ENCODE measurements at places on chromosomes 1 and 21.

DNA sequence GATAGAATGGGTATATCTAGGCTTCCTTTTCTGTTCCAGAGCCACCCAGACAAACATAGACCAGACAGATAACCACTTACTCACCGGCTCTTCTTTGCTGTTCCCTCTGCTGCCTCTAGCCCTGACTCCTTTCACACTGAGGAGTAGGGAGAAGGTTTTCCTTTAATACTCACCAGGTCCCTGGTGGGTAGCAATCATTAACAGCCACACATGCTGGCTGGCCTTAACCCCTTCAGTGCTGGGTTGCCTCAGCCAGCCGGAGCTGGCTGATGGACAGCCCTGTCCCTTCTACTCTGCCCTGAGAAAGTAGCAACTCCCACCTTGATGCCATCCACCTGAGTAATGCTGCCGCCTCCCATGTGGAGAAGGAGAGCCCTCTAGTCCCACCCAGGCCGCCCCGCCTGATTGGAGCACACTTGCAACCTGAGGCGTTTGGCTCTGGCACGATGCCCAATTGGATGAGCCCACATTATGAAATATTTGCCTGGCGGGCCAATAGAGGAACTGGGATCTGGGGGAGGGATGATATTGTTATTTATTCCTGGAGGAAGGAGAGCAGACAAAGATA lies 71.6 kb downstream of the PLEKHA6 start:
- peak; percentile 15 for DNase-seq

DNA sequence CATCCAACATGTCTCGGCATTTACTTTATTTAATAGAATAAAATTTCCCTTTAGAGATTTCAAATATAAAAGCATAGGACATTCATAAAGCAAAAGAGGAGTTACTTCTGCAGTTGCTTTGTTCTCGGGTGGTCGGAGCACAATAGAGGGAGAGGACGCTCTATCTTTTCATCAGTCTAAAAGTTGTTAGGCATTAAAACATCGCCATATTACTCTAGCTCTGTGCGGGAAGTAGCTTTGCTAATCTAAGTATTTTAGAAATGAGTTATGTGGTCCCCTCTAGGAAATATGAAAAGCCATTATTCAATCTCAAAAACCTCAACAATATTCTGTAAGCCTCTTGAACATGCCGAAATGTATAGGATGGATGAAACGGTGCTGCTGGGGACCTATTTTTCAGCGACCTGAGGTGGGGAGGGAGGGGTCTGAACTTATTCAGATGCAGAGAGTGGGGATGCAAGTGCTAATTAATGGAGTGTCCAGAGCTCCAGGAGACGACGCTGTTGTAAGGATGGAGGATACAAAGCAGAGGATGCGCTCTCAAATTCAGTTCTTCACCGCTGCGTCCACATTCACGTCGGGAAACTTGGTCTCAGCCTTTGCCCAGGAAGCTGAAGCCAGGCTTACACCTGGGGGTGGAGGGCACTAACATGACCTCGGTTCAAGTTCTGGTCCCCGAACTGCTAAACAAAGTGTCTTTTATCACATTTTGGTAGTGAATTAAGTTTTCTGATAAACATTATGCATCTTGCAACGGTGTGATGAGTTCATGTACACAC lies 6.3 kb downstream of the CDKN2C start:
- no peak for DNase-seq

- DNase-seq, result no peak
Observed at GRCh38 chr1:145995964-145996432, 381 bp downstream of the TXNIP start.

GRCh38 chr1:247228133-247228532 lies 27.7 kb upstream of the VN1R5 start:
- peak; percentile 57 for DNase-seq

GRCh38 chr1:225684741-225685140 lies 31.8 kb upstream of the ENAH start:
- DNase-seq, result no peak

DNA sequence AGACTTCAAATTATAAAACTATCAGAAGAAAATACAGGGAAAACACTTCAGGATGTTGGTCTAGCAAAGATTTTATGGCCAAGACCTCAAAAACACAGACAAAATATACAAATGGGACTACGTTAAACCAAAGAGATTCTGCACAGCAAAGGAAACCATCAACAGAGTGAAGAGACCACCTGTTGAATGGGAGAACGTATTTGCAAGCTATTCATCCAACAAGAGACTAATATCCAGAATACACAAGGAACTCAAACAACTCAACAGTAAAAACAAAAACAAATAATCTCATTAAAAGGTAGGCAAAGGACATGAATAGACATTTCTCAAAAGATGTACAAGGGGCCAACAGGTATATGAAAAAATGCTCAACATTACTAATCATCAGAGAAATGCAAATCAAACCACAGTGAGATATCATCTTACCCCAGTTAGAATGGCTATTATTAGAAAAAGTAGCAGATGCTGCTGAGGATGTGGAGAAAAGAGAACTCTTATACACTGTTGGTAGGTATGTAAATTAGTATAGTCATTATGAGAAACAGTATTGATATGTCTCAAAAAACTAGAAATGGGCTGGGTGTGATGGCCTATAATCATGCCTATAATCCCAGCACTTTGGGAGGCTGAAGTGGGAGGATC lies 112.6 kb downstream of the LRIG2 start:
- DNase-seq, result no peak

DNA sequence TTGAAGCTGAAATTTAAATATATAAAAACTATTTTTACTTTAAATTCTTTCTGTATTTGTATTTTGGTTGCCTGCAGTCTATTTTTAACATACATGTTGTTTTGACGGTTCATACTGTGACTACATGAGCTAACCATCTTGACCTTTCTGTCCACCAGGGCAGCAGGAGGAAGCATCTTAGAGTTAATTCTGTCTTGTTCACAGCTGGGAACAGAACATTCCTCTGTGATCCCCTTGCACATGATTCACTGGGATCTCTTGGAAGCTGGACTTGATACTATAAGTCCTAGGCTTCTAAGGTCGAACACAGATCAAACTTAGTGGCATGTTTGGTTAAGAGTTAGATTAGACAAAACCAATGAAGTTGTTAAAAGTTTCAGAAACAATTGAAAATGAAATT lies 99.7 kb downstream of the NFIA start:
- DNase-seq, result peak; percentile 70

- no peak for DNase-seq
Observed at GRCh38 chr1:101706366-101706765, 290.4 kb downstream of the OLFM3 start.

DNA sequence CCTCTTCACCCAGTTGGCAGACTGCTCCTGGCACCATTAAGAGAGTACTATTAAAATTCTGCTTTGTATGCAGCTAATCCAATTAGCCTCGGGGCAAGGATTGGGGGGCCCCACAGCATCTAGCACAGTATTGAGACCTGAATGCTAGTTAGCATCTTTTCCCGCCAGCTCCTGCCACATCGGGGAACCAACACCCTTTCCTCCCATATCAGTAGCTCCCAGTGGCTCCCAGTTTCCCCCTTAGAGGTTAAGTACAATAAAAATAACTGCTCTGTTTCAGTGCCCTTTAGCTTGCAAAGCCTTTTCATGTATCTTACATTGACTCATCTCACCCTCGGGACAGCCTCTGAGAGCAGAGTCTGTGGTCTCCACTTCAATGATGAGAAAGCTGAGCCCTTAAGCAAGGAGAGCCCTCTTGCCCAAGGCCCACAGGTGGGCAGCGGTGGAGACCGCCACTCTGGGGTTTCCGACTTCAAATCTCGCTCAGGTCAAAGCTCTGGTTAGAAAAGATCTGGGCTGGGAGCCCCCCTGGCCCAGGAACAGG lies 4.2 kb upstream of the PMVK start:
- peak; percentile 71 for DNase-seq

DNA sequence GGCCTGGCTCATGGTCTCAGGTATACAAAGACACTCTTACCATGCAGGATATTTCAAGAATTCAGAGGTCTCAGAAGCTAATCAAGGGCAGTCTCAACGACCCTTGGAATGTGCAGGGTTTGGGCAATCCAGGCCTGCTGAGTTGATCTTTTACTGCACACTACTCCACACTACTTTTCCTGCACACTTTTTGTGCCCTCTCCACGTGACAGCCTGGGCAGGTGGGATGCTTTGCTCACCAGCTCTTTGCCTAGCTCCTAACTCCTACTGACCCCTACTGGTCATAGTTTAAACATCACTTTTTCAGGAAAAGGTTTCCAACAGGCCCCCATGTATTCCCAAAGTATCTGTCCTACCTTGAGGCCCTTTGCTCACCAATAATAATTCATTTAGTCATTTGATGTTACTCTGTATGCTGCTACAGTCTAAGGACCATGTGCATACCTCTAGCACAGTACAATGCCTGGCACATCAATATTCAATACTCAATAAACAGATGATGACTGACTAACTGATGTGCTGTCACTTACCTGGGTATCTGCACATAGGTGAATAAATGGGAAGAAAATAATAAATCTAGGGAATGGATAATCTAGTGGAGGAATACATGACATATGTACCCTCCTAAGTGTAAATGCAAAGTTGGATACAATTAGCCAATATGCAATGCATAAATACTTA lies 9.6 kb downstream of the DUSP23 start:
- peak; percentile 63 for DNase-seq

GRCh38 chr1:152188673-152189591 lies 29.9 kb upstream of the RPTN start:
- peak; percentile 88 for DNase-seq

GRCh38 chr1:155648207-155649147 lies 38.5 kb downstream of the MSTO1 start:
- DNase-seq, result peak; percentile 87

DNA sequence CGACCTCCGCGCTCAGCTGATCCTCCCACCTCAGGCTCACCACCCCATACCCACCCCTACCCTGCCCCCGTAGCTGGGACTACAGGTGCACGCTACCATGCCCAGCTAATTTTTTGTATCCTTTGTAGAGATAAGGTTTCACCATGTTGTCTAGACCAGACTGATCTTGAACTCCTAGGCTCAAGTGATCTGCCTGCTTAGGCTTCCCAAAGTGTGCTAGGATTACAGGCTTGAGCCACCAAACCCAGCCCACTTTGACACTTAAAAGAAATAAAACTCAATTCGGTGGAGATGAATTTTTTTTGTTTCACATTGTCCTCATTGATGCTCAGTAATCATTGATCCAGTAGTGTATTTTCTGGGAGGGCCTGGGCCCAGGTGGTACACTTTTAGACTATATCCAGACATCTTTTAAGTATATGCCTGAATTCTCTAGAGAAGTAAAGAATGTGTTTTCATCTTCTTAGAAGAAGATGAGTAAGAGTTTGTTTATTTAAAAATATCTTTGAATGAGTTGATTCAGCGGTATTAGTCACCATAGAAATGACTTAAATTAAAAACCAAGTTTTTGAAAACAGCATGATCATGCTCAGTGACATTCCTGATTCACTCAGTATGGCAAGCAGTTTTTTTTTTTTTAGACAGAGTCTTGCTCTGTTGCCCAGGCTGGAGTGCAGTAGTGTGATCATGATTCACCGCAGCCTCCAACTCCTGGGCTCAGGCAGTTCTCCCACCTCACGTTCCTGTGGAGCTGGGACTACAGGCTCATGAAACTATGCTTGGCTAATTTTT lies 57.8 kb downstream of the EPB41 start:
- peak; percentile 53 for DNase-seq

DNA sequence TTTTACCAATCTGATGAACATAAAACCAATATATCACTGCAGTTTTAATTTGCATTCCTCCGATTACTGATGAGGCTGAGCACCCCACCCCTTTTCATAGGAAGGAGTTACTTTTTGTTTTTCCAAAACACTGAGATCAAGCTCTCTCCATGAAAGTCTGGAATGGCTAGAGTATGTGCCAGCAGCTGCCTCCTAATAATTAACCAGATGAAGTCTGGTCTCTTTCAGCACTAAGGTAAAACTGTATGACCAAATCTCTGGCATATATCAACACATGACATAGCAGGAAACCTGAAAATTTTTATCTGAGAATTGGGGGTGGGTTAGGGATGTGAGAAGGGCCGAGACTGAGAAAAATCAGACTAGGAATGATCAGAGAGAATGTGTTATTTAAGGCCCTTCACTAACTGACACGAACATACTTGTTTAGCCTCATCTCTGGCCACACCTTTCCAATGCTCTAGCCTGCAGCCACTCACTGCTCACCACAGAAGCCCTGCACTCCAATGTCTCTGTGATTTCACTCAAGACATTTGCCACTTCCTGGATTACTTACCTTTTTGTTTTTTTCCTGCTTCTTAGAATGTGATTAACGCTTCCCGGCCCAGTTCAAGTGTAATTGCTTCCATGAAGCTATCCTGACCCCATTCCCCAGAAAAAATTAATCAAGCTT lies 34.7 kb downstream of the WASF2 start:
- DNase-seq, result no peak

DNA sequence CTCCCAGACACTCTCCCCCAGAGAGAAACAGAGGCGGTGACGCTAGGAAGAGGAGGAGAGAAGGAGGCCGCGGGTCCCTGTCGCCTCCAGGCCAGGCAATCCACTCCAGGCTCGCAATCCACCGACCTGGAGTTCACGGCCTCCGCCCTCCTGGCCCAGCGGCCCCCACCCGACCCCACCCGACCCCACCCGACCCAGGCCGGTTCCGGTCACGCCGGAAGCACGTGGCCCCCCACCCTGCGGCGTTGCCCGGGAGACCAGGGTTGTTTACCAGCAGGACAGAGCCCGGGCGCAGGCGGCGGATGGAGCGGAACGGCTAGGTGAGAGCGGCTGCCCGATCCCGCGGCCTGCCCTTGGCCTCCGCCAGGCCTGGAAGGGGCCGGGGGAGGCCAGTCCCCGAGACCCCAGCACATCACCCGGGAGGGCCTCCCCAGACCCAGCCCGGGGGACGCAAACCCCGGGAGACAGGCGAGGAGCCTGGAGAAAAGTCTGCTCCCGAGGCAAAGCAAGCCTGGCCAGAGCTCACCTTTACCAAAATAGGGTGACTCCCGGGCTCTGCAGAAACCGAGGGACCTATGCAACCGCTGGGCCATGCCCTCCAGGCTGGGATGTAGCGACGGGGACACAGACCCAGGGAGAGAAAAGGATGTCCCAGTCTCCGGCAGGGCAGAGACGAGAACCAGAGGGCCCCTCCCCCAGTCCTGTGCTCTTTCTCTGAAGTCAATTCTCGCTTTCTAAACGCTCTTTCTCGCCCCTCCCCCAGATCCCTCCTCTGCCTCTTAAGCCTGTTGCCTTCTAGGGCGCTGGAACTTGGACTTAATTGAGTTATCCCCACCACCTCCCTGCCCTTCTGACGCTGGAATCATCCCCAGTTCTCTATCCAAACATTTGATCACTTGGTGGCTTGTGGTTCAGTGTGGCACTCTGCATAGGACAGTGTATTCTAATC lies at the start of the genes PLA2G2C and UBXN10:
PLA2G2C (minus strand) TSS at position 685 of the 949 bp plus-strand sequence. CDS start 9,155 bp downstream, outside the sequence.
UBXN10 (plus strand) TSS at position 263 of the 949 bp plus-strand sequence. CDS start 4,466 bp downstream, outside the sequence.
- no peak for DNase-seq

DNA sequence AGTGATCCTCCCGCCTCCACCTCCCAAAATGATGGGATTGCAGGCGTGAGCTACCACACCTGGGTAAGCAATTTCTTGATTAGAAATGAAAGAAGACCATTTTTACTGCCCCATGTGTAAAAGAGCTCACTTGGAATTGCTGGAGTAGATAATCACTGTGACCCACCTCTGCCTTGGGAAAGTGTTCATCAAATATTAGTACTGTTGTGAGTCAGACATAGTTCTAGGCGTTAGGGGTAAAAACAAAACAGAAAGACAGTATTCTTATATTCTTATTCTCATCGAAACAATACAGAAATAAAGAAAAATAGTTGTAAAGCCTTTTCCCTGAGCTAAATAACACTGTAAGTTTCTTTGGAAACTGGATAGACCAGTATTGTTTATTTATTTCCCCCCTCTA lies 36.2 kb downstream of the CELF3 start:
- DNase-seq, result no peak

GRCh38 chr1:213122514-213122929 lies 71.5 kb downstream of the RPS6KC1 start:
- peak; percentile 63 for DNase-seq

Data from SK-MEL-5 (cell line).